ENCODE measurements at places on chromosomes 11 and 22. TPM values are rescaled to one million over a fixed set of nuclear protein-coding genes. Genes with fewer than 3 reads are reported as not detected.

TTC17 gene
- 78.4 TPM for total RNA-seq

MADD gene
- total RNA-seq, result 33.4 TPM

VWA5A gene
- total RNA-seq, result 19.5 TPM

OR10A2 gene
- not detected for total RNA-seq

C22orf23 gene
- 0.56 TPM for total RNA-seq

FXYD6 gene
- total RNA-seq, result 27.4 TPM

LDHAL6A gene
- not detected for total RNA-seq

NPAS4 gene
- total RNA-seq, result not detected

- no peak for DNase-seq
These were observed 12.7 kb downstream of the TOM1 start for GRCh38 chr22:35312198-35313059.

- no peak for DNase-seq
These were observed 29.9 kb downstream of the DSCAML1 start for GRCh38 chr11:117767071-117767470.

GRCh38 chr11:112658431-112658878, 302.8 kb upstream of the NCAM1 start:
- DNase-seq, result no peak

DNA sequence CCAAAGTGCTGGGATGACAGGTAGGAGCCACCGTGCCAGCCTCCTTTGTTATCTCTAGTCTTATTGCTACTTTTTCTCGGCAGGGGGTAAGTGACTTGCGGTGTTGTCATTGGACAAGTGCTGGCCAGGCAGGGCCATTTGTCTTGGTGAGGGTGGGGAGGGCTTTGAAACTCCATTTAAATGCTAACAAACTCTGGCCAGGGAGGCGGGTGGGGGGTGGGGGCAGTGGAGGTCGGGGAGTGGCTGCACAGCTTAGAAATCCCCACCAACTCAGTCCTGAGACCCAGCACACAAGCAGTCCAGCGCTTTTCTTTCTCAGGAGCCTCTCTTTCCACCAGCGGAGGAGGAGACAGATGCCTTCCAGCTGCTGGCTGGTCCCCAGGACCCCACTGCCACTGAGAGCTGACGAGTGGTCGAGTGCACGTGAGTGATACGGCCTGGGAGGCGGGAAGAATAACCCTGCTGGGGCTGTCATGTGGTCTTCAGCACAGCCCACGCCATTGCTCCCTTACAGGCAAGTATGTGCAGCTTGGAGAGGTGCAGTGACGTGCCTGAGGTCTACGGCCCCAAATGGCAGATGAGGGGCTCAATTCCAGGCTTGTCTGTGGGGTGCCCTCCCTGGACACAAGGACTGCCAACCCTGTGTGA, 24.2 kb upstream of the OSBPL5 start:
- DNase-seq, result no peak

GRCh38 chr22:37044634-37045625, 6.6 kb upstream of the KCTD17 start:
- no peak for DNase-seq

DNA sequence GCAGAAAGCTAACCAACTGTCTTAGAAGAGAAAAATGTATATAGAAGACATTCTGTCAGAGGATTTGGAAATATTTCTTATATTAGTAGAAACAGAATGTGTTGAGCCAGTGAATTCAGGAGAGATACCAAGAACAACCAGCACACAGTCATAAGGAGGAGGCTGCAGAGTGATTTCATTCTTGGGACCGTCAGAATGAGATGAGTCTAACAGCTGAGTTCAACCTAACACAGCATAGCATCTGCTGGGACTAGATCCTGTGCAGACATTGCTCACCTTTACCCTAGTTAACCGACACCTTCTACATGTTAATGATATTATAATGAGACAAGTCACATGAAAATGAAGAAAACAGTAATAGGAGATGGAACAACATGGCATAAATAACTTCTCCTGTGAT, 85.5 kb downstream of the XRRA1 start:
- DNase-seq, result no peak

- DNase-seq, result no peak
These were observed at the start of gene C22orf31 for GRCh38 chr22:29061773-29062172. Gene C22orf31, minus strand, starts transcription at chr22:29061831. Its CDS starts 39 bp downstream, at chr22:29061792.

DNA sequence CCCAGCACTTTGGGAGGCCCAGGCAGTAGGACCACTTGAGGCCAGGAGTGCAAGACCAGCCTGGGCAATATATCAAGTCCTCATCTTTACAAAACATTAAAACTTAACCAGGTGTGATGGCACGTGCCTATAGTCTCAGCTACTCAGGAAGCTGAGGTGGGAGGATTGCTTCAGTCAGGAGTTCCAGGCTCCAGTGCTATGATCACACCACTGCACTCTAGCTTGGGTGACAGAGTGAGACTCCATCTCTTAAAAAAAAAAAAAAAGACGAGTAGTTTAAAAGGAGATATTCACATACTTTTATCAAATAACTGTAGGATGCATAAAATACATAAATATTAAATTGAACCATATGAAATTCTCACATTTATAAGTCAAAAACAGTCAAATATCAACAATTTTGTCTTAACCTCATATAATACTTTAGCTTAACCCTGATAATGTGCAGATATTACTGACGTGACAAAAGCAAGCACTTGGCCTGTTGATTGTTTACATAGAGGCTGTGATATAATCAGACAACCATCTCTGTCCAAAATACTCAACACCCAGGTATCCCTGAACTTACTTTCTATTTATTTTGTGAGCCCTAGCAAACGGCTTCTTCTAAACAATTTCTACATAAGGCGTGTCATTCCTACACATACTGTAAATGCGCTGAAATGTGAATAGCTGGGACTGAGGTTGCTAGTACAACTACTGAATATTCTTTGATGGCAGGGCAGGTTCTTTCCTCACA, 57.0 kb downstream of the PRCP start:
- DNase-seq, result no peak

DNA sequence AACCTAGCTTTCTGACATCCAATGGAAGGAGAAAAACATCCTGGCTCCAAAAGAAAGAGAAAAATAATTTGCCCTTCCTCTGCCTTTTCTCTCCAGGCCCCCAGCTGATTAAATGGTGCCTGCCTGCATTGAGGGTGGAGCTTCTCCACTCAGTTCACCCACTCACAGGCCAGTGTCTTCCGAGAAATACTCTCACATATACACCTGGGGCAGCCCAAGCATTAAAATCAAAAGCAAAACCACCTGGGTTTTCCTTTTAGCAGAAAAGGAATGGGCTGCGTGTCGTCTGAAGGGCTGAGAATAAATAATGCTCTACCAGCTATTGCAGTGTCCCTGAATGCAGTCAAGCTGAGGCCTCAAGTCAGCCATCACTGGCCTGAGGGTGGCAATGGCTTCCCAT, 1143.8 kb upstream of the TENM4 start:
- no peak for DNase-seq

DNA sequence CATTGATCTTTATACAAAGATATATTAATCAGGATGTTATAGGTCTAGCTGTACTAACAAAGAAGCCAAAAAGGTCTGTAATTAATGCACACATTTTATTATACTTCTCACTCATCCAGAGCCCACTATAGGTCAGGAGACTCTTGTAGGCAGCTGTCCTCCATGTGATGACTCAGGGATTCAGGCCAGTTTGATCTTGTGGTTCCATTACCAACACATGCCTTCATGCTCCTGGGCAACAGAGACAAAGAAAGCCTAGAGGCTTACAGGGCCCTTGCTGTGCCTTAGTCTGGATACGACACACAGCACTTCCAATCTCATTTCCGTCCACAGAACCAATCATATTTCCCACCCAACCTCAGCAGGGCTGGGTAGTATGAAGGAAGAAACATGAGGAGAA, 150.3 kb upstream of the NCAM1 start:
- no peak for DNase-seq

GRCh38 chr11:110977661-110978060, 265.4 kb upstream of the ARHGAP20 start:
- no peak for DNase-seq

- DNase-seq, result no peak
These were observed 245.0 kb upstream of the POU2AF2 start for GRCh38 chr11:111000400-111001080.

DNA sequence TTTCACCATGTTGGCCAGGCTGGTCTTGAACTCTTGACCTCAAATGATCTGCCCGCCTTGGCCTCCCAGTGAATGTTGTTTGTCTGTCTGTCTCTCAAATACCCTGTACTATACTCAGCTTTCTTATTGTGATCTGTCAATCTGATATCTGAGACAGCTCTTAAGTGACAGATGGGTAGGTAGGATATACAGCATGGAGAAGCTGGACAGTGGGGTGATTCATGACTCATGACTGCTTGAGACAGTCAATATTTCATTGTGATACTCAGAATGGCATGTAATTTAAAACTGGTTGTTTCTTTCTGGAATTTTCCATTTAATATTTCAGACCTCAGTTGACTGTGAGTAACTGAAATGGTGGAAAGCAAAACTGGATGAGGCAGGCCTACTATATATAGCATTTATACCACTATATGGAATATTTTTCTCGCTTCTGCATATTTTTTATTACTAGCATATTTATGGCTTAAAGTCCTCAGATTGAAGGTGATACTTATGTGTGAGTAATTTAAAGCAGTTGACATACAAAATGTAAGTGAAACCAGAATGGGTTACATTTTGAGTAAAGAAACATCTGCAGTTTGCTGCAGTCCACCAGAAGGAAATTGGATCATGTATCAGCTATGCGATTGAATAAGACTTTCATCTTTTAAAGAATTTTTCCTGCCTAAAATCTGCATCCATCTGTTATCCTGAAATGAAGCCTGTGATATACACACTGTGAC, 22.3 kb downstream of the ARHGAP42 start:
- DNase-seq, result no peak

- DNase-seq, result no peak
These were observed 788 bp downstream of the CD82 start for GRCh38 chr11:44565953-44566949.

GRCh38 chr11:128725630-128726319, 31.9 kb downstream of the FLI1 start:
- no peak for DNase-seq

DNA sequence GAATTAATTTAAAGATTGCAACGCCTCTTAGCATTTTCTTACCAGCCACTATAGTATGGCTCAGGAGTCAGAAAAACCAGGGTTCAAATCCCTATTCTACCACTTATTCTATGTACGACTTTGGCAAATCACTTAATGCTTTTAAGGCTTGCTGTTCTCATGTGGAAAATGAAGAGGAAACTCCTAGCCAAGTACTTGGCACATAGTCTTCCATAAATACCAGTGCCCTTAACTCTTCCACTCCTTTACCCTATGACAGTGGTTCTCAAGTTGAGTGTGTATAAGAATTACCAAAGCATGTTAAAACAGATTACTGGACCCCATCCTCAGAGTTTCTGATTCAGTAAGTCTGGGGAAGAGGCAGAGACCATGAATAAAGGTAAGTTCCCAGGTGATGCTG, 107.6 kb downstream of the RBFOX2 start:
- DNase-seq, result no peak

DNA sequence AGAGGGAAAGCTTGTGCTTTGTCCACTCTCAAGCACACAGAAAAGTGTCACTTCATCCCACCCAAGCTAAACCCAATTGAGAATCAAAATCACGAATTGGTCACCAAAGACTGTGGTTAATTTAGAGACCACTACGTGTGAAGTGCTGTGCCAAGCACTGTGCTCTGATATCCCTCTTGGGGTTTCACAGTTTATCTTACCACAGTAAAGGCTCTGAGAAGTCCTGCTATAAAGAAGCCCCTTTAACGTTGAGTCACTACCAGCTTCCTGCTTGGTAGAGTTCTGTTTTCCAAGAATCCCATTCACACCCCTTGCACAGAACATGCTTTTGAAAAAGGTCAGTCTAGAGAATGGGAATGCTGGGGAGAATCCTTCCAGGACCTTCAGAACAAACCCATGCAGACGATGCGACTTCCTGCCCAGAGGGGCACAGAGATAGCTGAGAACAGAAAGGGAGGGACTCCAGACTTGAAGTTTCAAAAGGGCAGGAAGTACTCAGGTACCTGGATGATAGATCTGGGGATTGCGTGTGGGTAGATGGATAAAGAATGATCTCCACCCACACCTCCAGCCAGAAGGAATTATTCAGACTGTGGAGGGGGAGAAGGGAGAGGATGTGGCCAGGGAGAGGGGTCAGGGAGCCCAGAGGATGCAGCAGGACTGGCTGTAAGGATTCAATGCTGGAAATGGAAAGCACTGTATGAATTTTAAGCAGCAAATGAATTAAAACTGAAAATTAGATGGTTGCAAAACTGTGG, 18.1 kb upstream of the TSPAN18 start:
- no peak for DNase-seq

- no peak for DNase-seq
These were observed 38.1 kb downstream of the DIXDC1 start for GRCh38 chr11:111975076-111975806.

DNA sequence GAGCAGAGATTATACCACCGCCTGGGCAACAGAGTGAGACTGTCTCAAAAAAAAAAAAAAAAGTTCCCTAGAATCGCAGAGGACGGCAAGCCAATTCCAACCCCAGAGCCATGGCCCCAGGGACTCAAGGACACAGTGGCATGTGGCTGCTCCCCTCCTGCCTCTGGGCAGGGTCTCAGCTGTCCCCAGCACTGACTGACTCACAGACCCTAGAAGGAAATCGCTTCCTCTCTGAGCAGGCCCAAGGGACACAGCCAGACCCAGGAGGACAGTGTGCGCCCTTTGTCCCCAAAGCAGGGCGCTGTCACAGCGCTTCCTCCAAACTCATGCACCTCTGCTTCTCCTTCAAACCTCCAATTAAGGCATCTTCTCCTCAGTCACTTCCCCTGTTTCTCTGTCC, 2.3 kb downstream of the PACSIN3 start:
- DNase-seq, result no peak

- no peak for DNase-seq
These were observed 11.5 kb downstream of the RELT start for GRCh38 chr11:73387594-73388264.

DNA sequence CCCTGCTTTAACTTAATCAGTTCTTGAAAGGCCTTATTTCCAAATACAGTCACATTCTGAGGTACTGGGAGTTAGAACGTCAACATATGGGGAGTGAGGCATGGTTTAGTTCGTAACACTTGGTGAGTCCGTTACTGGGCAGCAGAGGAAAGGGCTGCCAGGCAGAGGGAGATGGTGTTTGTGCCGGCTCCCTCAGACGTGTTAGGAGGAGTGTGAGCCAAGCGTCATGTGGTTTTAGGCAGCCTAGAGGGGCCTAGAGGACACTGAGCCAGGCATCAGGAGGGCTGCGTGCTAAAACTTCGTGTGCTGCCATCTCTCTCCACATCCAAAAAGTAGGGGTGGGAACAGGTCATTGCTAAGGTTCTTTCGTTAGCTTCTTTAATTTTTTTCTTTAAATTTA, 10.2 kb downstream of the BCR start:
- DNase-seq, result no peak

- no peak for DNase-seq
These were observed 24.9 kb upstream of the CBX7 start for GRCh38 chr22:39177456-39177775.
